Esophagus squamous epithelium (tissue), 5 donors: ENCODE measurements at places on chromosomes 16 and 17.

DNA sequence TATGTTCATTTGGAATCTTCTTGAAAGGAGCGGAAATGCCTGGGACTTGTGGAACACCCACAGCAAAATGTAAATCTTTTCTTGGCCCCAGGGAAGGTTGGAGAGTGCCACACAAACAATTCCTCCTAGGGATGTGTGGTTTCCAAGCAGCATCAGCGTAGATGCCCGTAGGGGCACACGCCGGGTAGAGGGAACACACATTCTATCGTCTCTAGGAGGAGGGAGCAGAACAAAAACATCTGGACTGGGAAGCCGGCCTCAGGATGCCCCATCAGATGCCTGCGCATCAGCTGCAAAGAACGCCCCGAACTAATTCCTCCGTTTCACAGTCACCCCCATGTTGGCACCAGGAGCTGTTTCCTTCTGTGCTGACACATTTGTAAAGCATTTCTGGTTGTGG lies 357.9 kb upstream of the ZFHX3 start:
- DNase-seq = no peak

GRCh38 chr16:85064186-85064585 lies 36.6 kb downstream of the KIAA0513 start:
- DNase-seq = no peak

- DNase-seq = no peak
These were observed 997 bp downstream of the ACADVL start for GRCh38 chr17:7220593-7221277.

GRCh38 chr17:4849011-4849536 lies 15.9 kb downstream of the MINK1 start:
- DNase-seq = no peak

- DNase-seq = no peak
These were observed 51.7 kb upstream of the GSE1 start for GRCh38 chr16:85561248-85562092.

DNA sequence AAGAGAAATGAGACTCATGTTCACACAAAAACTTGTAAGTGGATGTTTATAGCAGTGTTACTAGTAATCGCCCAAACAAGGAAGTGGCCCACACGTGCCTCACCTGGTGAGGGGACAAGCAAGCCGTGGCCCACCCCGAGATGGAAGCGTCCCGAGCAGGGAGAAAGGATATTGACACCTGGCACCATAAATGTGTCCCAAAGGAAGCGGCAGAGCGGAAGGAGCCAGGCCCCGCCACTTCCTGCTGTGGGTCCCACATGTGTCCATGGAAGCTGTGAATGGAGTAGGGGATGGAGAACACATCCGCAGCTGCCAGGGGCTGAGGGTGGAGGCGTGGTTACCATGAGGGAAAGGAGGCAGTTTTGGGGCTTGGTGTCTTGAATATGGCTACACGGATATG lies 18.9 kb downstream of the KCNJ18 start:
- DNase-seq = no peak

GRCh38 chr17:49504369-49504768 lies 9.3 kb downstream of the NGFR start:
- no peak for DNase-seq

GRCh38 chr16:66517586-66518263 lies 32.2 kb downstream of the TK2 start:
- no peak for DNase-seq

GRCh38 chr17:48241770-48242497 lies 134.4 kb downstream of the SNX11 start:
- DNase-seq = no peak

DNA sequence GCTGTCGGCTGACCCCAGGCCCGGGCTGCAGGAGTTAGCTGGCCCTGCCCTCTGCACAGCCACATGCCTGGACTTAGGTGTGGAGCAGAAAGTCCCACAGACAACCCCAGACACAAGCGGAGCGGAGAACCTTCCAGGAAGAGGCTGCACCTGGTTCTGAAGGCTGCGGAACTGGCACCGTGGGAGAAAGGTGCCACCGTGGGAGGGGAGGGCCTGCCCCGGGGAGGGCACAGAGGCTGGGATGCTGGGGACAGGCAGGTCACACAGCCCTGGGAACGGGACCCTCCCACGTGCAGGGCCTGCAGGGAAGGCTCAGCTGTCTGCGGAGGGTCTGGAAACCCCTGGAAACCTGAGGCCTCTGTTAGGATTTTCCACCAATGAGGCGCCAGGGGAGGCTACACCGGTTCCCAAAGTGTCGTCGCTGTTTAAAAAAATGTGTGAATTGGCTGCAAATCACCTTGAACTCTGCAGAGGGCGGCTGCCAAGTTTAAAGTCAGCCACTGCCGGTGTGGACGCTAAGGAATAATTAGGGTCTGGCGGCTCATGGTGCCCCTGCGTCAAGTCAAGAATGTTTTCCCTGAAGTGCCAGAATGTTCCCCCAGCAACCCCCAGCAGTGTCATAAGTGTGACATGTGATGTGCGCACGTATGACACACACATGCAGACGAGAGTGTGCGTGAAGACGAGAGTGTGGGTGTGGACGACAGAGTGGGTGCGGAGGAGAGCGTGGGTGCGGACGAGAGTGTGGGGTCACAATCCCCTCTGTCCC lies 50.9 kb upstream of the PABPN1L start:
- DNase-seq = no peak

DNA sequence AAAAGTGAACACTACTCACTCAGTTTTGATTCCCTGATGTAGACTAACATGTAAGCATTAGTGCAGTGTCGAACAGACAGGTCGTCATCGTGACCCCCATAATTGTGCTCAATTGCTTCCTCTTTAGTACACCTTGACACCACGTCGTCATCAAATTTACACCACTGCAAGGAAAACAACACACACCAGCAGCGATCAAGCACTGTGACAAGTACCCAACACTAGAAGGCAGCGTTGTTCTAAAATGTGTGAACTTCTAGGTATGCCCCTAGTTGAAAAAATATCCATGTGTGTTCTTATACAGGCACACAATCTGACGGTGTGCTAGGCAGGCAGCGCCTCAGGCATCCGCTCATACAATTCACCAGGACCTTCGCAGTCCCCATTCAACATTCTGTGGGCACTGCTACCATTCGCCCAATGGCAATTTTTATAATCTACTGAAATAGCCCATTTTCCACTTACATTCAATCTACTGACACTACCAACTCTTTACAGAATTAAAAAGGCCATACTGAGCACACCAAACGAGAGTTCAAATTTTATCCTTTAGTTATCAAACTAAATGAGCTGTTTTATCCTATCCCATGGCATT lies 23.1 kb downstream of the LITAFD start:
- DNase-seq = no peak

DNA sequence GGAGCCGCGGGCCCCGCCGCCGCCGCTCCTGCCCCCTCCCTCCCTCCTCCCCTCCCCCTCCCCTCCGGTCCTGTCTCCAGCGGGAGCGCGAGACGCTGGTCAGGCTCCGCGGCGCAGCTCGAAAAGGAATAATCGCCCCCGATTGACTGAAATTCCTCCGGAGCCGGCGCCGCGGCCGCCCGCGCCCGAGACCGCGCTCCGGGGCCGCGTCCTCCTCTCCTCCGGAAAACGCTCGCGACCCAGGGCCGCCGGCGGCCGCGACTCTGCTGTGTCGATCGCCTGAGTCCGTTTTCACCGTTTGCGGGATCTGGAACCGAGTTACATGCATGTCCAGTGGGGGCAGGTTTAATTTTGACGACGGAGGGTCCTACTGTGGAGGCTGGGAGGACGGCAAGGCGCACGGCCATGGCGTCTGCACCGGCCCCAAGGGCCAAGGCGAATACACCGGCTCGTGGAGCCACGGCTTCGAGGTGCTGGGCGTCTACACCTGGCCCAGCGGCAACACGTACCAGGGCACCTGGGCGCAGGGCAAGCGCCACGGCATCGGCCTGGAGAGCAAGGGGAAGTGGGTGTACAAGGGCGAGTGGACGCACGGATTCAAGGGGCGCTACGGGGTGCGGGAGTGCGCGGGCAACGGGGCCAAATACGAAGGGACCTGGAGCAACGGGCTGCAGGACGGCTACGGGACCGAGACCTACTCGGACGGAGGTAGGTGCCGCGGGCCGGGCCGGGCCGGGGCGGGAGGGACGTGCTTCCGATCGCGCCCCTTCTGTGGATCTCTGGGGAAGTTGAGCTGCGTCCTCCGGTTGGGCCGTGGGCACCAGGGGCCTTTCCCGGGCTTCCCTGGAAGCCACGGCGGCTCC lies 744 bp downstream of the JPH3 start:
- no peak for DNase-seq

DNA sequence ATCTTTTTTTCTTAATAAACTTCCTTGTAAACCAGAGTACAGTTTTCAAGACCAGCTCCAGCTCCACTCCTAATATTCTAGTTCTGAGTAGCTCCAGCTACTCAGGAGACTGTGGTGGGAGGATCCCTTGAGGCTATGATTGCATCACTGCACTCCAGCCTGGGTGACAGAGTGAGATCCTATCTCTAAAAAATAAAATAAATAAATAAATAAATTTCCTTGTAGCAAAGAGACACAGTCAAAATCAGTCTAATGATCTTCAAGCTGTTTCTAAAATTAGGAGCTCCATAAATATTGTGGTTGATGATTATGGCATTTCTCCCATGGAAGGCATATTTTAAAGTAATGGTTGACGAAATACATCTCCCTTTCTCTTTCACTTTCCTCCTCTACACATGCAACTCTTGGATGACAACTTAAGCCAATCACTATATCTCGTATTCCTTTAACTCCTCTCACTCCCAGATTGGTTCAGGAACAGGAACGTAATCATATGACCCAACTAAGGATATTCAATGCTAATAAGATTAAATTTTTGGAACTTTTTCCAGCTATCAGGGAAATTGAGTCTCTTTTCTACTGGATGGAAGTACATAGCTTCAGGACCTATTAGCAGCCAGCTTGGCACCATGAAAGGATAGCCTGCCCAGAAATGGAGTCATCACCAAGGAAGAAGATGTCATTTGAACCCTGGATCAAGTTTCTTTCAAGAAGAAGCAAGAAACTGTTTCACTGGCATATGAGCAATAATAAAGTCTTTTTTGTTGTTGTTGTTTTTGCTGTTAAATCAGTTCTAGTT lies 42.1 kb upstream of the TAOK1 start:
- DNase-seq = no peak

DNA sequence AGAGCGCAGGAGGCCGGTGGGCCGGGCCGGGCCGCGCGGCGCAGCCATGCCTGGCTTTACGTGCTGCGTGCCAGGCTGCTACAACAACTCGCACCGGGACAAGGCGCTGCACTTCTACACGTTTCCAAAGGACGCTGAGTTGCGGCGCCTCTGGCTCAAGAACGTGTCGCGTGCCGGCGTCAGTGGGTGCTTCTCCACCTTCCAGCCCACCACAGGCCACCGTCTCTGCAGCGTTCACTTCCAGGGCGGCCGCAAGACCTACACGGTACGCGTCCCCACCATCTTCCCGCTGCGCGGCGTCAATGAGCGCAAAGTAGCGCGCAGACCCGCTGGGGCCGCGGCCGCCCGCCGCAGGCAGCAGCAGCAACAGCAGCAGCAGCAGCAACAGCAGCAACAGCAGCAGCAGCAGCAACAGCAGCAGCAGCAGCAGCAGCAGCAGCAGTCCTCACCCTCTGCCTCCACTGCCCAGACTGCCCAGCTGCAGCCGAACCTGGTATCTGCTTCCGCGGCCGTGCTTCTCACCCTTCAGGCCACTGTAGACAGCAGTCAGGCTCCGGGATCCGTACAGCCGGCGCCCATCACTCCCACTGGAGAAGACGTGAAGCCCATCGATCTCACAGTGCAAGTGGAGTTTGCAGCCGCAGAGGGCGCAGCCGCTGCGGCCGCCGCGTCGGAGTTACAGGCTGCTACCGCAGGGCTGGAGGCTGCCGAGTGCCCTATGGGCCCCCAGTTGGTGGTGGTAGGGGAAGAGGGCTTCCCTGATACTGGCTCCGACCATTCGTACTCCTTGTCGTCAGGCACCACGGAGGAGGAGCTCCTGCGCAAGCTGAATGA lies 606 bp downstream of the THAP11 start:
- no peak for DNase-seq

DNA sequence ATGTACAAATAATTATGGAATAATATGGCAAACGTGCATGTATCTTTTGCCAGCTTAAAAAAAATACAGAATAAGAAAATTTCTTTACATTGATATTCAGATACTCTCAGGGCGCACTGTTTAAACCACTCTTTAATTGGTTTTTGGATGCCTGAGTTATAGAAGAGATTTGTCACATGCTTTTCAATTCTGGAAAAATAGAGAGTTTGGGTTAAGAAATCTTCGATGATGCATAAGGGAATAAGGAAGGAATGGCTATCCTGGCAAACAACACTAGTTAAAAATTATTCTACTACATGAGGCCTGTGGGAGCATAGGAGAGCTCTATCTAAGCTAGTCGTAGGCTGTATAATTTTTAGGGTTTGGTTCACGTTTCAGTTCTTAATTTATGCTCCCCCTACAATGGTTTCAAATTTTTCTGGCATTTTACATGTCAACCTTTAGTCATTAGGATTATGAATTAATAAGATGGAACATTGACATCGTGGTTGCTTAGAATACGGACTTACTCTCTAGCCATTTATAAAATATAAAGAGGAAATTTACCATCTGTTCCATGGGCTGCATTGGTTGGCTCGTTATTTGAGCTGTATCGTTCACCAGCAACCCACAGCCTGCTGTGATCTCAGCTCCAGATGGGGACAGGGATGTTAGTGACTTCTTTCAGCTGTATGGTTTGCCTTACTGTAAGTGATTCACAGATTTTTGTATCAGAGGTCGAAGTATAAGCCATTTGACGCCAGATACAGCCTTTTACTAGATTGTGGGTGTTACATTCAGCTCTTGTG lies 15.9 kb downstream of the NARF start:
- no peak for DNase-seq

DNA sequence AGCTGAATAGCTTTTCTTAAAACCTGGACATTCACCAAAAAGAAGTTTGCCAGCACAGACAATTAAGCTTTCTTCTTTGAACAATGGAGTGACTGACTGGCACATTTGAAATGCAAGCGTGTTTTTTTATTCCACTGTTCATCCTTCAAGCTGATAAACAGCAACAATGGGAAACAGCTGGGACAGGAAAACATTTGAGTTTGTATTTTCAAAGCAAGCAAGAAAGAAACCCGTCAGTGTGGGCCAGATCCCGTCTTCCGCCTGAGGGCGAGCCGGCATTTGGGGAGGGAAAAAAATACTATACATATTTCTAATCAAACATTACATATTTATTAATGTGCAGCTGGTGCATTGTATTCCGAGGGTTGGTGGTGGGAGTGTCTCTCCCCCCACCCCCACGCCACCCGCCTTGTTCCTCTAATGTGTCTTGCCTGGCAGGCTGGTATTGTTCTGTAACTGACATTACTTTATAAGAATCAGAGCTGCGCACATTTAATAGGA lies 94.3 kb downstream of the CYLD start:
- no peak for DNase-seq

DNA sequence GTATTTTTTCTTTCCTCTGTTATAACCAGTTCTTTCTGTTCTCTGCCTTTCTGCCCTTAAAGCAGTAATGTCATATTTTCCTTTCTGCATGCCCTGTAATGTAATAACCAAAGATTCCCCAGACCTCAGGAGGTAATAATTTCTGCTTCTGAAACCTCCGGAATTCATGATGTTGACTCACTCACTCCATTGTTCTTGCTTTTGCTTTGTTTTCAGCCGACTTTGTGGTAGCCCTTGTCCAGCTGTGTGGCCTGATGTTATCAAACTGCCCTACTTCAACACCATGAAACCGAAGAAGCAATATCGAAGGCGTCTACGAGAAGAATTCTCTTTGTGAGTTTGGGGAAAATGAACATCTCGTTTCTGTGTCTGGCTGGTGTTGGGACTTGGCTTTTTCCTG lies 55.9 kb downstream of the CDK12 start:
- DNase-seq = no peak
